ENCODE measurements at places on chromosomes 6 and 20.

GRCh38 chr20:46951840-46952497, 57.3 kb downstream of the EYA2 start:
- DNase-seq: no peak

DNA sequence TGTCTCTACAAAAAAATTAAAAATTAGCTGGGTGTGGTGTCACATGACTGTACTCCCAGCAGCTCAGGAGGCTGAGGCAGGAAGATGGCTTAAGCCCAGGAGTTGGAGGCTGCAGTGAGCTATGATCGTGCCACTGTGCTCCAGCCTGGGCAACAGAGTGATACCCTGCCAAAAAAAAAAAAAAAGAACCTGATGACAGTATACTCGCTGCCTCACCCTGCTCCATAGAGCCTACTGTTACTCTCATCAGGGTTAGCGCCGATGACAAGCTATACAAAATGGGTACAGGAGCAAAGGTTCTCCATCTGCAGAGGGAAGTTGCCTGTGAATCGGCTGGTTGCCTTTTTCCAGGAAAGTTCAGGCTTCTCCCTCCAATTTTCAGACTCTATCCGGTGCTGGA, 53.4 kb downstream of the GMPR start:
- DNase-seq: no peak

GRCh38 chr6:132227904-132228303, 173.4 kb downstream of the MOXD1 start:
- no peak for DNase-seq

GRCh38 chr6:21831521-21832291, 238.2 kb downstream of the SOX4 start:
- DNase-seq: no peak

GRCh38 chr20:16212790-16213189, 360.5 kb downstream of the KIF16B start:
- no peak for DNase-seq

DNA sequence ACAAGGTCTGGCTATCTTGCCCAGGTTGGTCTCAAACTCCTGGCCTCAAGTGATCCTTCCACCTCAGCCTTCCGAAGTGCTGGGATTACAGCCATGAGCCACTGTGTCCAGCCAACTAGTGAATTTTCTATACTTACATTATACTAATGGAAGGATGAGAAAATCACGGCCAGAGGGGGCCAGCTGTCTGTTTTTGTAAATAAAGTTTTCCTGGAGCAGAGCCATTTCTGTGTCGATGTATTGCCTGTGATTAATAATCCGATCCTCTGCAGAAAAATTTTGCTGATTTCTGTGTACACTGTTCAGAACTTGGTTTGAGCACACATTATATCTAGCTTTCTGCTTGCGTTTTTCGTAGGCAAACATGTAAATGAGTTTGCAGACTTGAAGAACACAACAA, 28.8 kb downstream of the PTPRT start:
- no peak for DNase-seq

DNA sequence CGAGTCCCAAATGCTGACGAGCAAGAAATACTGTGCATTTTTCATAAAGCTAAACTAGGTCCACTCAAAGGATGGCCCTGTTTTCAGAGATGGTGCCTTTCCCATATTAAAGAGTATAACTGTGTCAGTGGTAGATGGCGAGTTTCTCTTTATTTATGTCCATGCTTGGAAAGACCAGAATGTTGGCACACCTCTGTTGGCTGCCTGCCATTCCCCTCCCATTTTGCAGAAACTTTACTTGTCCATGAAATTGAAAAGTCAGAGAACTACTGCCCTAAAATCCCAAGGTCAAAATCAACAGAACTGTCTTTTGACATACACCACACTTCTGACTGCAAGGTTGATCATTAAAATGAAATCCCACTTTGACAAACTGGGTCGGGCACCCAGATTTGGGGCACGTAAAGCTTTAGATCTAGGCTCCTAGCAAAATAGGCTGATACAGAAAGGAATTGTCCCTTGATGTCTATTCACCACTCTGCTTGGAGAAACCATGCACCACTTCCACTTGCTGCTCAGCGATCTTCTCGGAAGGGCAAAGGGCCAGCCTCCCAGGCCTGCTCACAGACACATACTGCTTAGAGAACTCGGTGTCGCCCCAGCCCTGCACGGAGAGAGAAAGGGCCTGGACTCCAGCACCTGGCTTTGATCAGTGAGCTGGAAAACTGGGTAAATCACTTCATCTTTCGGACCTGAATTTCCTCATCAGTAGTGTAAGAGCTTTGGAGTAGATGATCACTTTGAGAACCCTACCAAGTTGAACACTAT, 130.0 kb downstream of the AGPAT4 start:
- no peak for DNase-seq

GRCh38 chr6:156557251-156557910, 219.8 kb upstream of the ARID1B start:
- DNase-seq: no peak

GRCh38 chr20:21090721-21091120, 15.4 kb downstream of the LINC00237 start:
- no peak for DNase-seq

DNA sequence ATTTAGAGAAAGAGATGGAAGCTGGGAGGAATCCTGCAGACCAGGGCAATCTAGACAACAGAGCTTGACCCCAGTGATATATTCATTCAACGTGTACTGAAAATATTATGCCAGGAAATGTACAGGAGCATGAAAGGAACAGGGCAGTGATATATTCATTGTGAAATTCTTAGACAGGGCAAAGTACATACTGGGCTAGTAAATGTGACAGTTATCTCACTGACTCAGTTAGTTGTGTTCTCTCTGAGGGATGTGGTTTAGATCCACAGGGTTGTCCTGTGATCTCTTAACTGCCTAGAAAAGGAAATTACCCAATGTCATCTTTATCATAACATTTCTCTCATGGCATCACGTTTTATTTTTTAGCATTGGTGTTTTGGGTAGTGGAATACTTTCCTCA, 891.3 kb downstream of the EYS start:
- no peak for DNase-seq

DNA sequence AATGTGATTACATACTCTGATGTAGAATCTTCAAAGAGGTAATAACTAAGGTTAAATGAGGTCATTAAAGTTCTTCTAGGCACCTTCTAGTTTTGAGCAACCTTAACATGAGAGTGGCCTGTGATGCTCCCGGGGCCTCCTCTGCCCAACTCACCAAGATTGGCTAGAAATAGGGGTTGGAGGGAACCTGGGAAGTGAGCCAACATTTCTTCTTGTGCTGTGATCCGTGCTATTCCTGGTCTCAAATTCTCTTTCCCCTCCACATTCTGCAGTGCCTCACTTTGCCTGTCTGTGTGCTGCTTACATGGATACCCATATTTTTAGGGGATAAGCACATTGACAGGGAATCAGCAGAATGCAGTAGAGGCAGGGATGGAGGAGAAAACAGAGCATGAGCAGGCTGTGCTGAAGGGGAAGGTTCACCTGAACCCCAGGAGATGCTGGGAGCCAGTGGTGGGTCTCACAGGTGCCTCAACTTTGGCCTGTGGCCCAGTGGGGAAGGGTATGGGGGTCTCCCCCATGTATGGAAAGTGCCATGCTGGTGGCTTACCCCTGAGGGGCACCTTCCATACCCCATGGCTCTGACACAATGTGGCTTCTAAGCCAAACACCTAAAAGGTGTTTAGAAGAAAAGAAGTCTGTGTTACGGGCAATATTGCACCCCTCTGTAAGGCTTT, 164.7 kb upstream of the CHD6 start:
- DNase-seq: no peak

DNA sequence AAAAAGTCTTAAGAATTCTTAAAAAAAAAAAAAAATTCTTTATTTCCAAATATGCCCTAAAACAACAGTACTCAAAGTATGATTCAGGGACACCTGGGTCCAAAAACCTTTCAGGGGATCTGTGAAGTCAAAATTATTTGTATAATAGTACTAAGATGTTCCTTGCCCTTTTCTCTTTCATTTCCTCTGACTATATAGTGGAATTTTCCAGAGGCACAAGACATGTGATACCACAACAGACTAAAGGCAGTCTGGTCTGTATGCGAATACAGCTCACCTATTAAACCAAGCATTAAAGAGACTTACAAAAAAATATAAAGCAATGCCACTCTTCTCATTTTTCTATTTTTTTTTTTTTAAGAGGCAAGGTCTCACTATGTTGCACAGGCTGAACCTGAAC, 15.4 kb downstream of the NOL7 start:
- DNase-seq: no peak

GRCh38 chr20:41234546-41234945, 83.0 kb downstream of the ZHX3 start:
- no peak for DNase-seq

- DNase-seq: no peak
Measured at GRCh38 chr6:129508477-129509145, 201.4 kb downstream of the ARHGAP18 start.

GRCh38 chr6:70954750-70955149, 2.1 kb downstream of the B3GAT2 start:
- DNase-seq: no peak

DNA sequence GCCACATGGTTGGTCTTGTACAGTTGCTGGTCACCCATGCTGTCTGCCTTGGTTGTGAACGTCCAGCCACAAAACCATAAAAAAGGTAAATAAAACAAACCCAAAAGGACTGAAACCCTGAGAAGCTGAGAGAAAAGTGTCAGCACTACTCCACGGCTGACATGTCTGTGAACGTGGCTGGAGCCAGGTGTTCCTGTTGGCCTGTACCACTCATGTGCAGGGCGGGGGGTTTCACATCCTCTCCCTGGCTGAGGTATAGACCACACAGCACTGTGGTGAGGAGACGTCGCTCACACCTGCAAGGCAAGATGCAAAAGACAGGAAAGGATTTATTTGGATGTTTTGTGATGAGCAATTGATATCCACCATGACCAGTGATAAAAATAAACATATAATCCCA, 51.9 kb upstream of the MRPS10 start:
- no peak for DNase-seq

DNA sequence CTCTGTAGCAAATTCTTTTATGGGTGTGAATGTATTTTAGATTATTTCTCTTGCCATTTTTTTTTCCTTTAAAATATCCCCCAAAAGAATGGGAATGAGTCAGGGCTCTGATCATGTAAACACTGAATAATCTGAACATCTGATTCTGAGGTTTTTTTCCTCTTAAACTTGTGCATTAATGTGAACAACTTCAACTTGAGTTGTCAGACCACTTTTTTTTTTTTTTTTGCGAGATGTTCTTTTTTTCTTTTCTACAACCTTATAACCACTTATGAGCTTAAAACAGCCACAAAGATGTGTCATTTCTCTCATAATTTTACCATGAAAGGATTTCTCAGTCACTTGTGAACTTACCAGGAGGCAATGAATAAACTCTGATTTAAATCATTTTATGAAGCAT, 85.3 kb downstream of the TBC1D7 start:
- DNase-seq: no peak

- DNase-seq: no peak
Measured at GRCh38 chr20:44888226-44889103, 3.0 kb downstream of the YWHAB start.

- no peak for DNase-seq
Measured at GRCh38 chr6:121436274-121436857, 920 bp downstream of the GJA1 start.

DNA sequence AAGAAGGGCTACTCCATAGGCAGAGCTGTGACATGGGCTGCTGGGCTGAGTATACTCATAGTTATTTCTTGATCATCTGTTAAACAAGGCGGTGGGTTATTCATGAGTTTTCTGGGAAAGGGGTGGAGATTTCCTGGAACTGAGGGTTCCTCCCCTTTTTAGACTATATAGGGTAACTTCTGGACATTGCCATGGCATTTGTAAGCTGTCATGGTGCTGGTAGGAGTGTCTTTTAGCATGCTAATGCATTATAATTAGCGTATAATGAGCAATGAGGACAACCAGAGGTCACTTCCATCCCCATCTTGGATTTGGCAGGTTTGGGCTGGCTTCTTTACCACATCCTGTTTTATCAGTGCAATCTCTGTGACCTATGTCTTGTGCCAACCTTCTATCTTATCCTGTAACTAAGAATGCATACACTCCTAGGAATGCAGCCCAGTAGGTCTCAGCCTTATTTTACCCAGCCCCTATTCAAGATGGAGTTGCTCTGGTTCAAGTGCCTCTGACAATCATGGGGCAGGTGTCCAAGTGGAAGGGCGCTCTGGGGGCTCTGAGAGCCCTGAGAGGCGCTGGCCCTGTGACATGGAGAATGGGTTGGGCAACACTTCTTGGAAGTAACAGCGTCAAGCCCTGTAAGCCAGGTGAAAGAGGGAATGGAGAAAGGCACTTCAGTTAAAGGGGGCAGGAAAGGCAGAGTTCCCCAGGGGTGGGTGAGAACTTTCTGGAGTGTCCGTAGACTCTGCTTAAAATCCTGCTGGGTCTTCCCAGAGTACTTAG, 354.2 kb upstream of the SULF2 start:
- no peak for DNase-seq

DNA sequence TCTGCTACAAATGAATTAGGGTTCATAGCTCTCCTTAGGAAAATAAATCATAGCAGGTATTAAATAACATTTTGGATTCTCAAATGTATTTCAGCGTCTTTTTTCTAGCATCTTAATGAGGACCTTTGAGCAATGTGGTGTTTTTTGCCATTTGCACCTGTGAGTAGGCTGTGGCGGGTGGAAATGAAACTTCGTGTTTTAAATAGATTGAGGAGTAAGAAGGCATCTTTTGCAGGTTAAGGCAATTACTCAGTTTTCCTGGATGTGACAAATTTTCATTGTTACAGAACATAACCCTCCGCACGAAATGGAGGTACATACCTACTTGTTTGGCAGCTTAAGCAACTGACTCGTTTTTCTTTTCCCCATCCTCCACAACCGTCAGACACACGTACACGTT, 708.9 kb upstream of the NRSN1 start:
- no peak for DNase-seq

GRCh38 chr6:144675231-144675861, 390.2 kb downstream of the UTRN start:
- DNase-seq: no peak

DNA sequence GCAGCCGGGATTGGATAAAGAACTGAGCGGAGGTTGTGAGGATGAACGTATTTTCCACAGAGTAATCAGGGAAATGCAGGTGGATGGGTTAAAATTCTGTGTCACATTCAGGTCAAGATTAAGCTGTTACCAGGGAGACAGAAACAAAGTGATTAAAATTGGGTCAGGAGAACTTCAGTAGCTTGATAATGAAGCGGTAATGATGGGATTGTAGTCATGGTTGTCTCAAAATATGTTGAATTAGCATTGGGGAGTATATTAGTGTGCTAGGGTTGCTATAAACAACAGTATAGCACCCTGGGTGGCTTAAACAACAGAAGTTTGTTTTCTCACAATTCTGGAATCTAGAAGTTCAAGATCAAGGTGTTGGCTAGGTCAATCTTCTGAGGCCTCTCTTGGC, 155.5 kb downstream of the GJA1 start:
- DNase-seq: no peak

GRCh38 chr6:93644611-93645010, 225.3 kb upstream of the EPHA7 start:
- DNase-seq: no peak

- peak; percentile 23 for DNase-seq
Measured at GRCh38 chr6:2853769-2854395, 12.2 kb upstream of the SERPINB1 start.
